Stimulated activated CD4-positive, alpha-beta T cell treated with anti-CD3 and anti-CD28 coated beads, Interleukin-4, amount 100 ng/mL, for 4 hours (primary cell): ENCODE measurements at places on chromosomes 7 and 10.

GRCh38 chr7:66306243-66306642 lies 101.1 kb downstream of the TPST1 start:
- DNase-seq, result no peak

- DNase-seq, result peak; percentile 24
Measured at GRCh38 chr10:132229834-132230556, 43.2 kb downstream of the DPYSL4 start.

- no peak for DNase-seq
Measured at GRCh38 chr7:127119517-127119916, 133.2 kb downstream of the GRM8 start.

- DNase-seq, result peak; percentile 62
Measured at GRCh38 chr10:11178606-11179515, 161.2 kb downstream of the CELF2 start.

GRCh38 chr7:7639421-7639820 lies 1.1 kb upstream of the UMAD1 start:
- DNase-seq, result no peak

DNA sequence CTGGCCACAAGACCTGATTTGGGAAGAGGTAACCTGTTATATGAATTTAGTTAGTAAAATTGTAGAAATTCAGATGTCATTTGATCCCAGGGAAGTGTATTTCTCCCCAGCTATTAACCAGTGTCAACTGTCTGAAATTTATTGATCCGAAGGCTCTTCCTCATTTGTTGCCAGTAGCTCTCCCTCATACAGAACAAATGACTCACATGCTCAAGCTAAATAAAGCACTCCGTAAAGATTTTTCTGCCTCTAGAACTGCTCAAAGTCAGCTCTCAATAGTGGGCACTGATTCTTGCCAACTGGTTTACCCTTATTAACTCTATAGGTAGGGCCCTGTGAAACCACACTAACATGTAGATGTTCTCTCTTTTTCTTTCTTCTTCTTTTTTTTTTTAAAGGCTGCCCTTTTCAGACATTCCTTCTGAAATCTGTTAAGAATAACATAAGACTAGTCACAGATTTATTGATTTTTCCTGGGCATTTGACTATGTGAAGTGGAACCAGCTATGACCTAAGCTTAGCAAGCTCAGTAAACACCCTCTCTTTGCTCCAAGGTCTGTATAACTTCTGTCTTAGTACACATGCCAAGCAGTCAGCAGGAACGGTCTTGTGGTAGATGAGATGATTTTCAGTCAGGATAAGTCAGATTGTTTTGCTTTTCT lies 21.8 kb downstream of the RPA3 start:
- no peak for DNase-seq

GRCh38 chr7:143416565-143417149 lies 8.0 kb upstream of the EPHA1 start:
- no peak for DNase-seq

GRCh38 chr7:139362302-139362701 lies 2.6 kb downstream of the LUC7L2 start:
- DNase-seq, result no peak

- DNase-seq, result no peak
Measured at GRCh38 chr10:14478201-14478600, 147.5 kb upstream of the FRMD4A start.

- DNase-seq, result no peak
Measured at GRCh38 chr7:149071182-149071635, 19.3 kb downstream of the ZNF786 start.

DNA sequence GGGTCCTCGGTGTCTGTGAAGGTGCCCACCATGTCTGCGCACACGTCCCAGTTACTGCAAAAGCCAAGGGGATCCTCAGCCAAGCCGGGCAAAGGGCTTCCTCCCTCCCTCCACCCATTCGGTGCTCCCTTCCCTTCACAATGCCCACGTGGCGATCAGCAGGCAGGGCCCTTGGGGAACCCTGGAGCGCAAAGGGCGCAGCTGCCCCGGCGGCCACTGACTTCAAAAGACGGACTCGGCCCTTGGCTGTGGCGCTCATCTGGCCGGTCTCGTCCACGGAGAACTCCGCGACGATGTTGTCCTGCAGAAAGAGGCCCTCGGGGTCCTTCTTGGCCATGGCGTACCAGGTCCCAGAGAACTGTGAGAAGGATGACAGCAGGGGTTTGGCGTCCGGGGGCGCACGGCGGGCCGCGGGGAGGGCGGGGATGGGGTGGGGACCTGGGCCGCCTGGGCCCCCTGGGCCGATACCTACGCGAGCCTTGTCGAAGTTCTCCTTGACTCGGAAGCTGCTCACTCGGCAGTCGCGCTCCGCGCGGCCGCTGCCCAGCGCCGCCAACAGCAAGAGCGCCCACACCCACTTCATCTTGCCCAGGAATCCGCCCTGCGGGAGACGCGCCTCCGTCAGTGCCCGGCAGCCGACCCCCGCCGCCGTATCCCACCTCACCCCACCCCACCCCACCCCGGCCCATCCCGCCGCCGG lies 439 bp downstream of the RBP4 start:
- DNase-seq, result no peak

GRCh38 chr10:11754620-11755019 lies 12.4 kb downstream of the ECHDC3 start:
- no peak for DNase-seq

DNA sequence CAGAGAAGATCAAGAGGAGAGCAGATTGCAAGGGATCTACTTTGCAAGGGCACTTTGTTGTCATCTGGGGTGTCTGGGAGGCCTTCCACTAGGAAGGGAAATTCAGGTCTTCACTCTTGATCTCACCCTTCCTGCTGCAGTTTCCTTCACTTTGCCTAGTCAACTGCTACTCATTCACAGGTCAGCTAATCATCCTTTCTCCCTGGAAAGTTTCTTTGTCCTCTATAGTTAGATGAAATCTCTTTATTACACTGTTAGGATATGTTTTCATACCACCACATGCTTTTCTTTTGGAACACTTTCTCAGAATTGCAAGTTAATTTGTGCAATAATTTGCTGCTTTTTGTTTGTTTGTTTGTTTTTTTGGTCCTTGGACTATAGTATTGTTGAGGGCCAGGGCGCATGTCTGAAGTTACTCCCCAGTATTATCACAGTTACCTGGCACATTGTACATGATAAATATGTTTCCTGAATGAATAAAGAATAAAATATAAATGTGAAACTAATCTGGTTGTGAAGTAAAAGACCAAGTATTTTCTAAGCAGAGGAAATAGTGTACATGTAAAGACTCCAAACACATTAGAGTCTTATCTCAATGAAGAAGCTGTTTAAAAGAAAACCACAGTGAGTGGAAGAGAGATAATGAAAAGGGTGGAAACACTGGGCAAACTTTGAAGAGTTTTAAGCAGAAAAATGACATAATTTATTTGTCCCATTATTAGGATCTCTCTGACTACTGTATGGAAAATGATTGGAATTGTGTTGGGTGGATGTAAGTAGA lies 139.9 kb upstream of the DGKB start:
- no peak for DNase-seq

DNA sequence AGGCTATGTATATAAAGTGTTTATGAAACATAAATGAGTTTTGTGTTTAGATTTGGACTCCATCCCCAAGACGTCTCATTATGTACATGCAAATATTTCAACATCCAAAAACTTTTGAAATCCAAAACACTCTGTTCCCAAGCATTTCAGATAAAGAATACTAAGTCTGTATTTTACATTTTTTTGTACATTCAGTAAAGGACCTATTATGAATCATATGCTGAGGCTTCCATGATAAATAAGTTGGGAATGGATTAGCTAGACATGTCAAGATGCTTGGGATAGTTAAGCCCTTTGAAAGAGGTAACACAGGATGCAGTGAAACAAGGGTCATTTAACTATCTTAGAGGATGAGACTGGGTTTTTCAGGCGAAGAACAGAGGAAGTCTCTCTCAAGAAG lies 262.9 kb downstream of the SNX13 start:
- no peak for DNase-seq

- no peak for DNase-seq
Measured at GRCh38 chr7:134879815-134880475, 100.5 kb downstream of the CALD1 start.

DNA sequence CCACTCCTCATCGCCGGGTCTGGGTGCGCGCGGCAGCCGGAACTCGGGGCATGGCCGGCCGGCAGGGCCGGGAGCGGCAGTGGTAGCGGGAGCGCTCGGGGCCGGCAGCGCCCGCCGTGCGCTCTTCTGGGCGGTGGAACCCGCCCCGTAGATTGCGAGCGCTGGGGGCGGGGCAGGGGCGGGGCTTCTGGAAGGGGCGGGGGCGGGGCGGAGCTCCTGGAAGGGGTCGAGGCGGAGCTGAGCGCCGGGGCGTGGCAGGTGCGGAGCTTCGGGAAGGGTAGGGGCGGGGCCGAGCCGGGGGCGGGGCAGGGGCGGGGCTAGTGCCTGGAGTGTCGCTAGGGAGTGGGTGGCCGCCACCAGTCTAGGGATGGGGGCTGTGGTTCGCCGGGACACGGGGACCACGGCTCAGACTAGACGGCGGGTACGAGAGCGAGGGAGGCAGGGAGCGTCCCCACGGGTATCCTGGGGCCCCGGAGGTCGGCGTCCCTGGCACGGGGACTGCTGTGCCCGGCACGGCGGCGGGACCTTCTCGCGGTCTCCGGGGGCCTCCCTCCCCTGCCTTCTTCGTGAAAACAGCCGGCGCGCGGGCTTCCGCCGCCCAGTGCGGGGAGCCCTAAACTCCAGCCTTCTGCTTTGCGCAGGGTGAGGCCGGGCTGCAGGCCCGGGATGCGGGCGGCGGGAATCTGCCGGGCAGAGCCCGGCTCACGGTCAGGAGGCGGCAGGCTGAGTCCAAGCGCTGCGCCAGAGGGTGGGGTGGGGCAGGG lies at the start of gene STK32C:
TSS of gene STK32C (minus strand) at position 128 of the 764 bp plus-strand sequence. CDS start at position 11, 117 bp downstream.
- peak; percentile 89 for DNase-seq

- no peak for DNase-seq
Measured at GRCh38 chr7:33593611-33594010, 311.7 kb upstream of the BMPER start.

- no peak for DNase-seq
Measured at GRCh38 chr10:22042557-22043326, 39.2 kb upstream of the DNAJC1 start.

DNA sequence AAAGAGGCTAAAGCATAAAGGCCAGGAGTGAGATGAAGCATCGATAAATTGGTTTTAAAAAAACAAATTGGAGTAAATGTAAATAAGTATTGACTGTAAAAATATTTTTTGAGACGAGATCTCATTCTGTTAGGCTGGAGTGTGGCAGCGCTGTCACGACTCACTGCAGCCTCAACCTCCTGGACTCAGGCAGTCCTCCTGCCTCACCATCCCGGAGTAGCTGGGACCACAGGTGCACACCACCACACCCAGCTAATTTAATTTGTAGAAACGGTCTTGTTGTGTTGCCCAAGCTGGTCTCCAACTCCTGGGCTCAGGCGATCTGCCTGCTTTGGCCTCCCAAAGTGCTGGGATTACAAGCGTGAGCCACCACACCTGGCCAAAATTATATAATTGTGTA lies 17.8 kb downstream of the HNRNPA2B1 start:
- no peak for DNase-seq
